ENCODE measurements at places on chromosomes 3 and 15. TPM values are rescaled to one million over a fixed set of nuclear protein-coding genes. Genes with fewer than 3 reads are reported as not detected.

DNA sequence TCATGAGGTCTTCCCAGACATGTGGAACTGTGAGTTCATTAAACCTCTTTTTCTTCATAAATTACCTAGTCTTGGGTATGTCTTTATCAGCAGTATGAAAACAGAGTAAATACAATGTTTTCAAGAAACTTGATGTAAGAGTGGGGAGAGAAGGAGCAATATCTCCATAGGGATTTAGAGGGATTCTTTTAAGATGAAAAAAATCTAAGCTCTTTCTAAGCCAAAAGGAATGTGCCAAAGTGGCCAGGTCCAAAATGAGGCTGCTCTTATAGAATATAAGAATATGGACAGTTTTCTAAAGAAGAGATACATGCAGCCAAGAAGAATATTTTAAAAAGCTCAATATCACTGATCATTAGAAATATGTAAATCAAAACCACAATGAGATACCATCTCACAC is 23.9 kb upstream of the RYK start:
- no peak for DNase-seq

DNA sequence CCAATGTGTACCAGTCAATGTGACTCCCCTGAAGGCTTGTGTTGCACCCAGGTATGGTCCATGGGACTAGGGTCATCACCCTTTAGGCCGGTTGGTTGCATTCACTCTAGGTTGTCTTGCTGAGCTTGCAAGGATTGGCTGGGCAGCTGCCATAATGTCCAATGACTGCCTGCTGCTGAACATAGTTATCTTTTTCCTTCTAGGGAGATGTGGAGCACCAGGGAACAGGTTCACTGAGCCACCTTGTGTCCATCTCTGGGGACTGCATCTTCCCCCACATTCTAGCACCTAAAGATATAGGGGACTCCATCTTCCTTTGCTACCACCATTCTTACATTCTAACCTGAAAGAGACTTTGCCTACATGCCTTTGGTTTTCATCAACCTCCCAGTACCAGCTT is 580.4 kb upstream of the TBL1XR1 start:
- no peak for DNase-seq

- DNase-seq = no peak
These were observed 740 bp downstream of the MAGI1 start for GRCh38 chr3:66037986-66038369.

DNA sequence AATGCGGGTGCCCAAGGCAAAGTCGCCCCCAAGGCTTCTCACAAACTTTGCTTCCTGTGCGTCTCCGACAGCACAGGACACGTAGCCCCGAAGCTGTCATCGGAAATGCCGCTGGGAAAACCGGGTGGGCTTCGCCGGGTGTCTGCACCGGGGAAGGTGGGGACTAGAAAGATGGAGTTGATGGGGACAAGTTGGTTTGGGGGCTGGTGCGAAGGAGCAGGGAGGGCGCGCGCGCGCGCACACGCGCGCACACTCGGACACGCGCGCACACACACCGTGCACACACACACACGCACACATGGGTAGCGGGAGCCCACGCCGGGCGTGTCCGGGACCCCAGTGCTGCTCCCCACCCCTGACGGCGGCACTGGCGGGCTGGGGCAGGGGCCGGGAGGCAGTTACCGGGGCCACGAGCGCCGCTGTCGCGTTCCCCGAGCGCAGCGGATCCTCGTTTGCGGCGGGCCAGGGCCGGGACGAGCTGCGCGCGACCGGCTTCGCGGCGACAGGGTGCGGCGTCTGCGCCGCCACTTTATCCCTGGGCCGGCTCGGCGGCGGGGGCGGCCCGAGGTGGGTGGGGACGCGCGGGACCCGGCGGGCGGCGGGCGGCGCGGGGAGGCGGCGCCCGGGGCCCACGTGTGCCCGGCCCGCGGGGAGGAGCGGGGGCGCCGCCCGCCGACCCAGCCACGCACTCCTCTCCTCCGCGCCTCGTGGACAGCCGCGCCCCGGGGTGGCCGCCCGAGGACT is 539 bp upstream of the MGLL start:
- DNase-seq = peak; percentile 76

DNA sequence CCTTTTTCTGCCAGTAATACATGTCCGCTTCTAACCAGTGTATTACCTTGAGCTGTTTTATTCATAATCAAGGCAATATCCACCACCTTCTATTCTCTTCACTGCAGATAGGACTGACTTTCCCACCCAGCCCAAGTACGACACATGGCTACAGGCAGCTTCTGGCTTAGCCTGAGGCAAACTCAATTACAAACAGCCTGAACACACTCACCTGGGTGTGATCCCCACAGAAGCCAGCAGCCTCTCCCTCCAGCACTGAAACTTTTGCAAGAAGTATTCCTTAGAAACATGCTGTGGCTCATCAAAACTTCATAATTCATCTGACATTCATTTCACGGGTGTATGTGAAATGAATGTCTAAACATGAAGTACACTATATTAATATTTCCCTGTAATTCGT is 13.5 kb upstream of the KCNMB3 start:
- no peak for DNase-seq

- no peak for DNase-seq
These were observed 208.4 kb downstream of the TP63 start for GRCh38 chr3:189839576-189839975.

Gene ADAMTS7
- 21.3 TPM for polyA plus RNA-seq

Gene ZDHHC23
- polyA plus RNA-seq = 1.4 TPM

GRCh38 chr3:172476347-172476746 is 28.1 kb upstream of the GHSR start:
- DNase-seq = no peak

- DNase-seq = peak; percentile 9
These were observed 985 bp downstream of the LCMT2 start for GRCh38 chr15:43329217-43329959.

DNA sequence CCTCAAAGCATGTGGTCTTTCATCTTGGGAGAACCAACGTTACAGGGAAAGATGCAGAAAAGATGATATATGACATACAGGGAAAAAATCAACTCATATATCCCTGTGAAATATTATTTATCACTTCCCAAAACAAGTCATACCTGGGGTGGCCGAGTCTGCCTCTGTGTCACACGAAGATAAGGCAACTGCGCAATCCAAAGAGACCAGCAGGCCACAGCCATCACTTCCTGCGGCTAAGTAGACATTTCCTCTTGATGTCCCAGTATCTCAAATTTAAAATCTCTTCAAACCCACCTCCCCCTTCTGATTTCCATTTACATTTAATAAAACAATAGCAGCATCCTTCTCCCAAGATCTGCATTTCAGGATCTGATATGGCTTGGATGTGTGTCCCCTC is 71.5 kb downstream of the IGF2BP2 start:
- no peak for DNase-seq

GRCh38 chr3:66532160-66532587 is 31.4 kb upstream of the LRIG1 start:
- DNase-seq = no peak

GRCh38 chr3:170868577-170869238 is 1.3 kb downstream of the RPL22L1 start:
- DNase-seq = no peak

Gene SHC4
- polyA plus RNA-seq = 2.2 TPM

Gene EHHADH
- polyA plus RNA-seq = 3.0 TPM

Gene NOX5
- polyA plus RNA-seq = 0.40 TPM

- peak; percentile 11 for DNase-seq
These were observed 86.5 kb upstream of the FOXB1 start for GRCh38 chr15:59917504-59918157.

DNA sequence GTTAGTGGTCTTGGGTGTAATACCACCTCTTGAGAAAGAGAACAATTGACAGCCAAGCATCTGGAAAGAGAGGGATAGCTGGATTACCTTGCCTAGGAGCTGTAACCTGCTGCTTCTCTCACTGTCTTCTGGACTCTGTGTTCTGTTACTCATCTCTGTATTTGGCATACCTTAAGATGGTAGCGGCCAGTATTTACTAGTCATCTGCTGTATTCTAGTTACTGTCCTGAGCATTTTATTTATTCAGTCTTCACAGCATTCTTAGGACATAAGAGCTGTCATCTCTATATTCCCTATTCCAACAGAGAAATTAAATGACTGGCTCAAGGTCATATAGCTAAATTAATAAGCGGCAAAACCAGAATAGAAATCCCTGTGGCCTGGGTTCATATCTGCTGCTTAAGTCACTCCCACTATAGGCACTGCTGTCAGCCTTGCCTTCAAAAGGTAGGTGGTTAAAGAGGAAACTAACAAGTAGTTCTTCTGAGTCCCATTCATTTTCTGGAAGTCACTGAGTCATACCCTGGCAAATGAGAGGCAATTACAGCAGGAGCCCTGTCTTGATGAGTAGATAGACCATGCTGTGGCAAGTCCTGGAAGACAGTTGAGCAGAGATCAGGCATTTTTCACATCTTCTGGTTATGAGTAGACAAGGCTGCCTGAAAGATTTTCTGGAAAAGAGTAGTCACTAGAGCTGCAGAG is 68.2 kb downstream of the RAB7A start:
- DNase-seq = peak; percentile 66

Gene TMCO5A
- polyA plus RNA-seq = not detected

DNA sequence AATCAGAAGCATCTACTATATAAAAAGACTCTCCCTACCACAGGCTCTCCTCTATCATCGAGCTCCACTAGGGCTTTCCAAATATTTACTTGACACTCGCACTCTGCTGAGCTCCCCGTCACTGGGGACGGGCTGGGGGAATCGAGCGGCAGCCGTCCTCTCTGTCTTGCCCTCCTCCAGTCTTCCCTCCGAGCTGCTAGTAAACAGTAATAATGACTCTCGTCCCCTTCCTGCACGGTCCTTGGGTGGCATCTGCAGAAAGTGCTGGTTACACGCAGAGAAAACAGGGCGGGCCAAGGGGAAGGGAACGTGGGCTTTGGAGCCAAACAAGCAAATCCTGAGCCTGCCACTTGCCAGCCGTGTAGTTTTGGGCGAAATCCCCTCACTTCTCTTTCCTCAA is 96.6 kb downstream of the LRIG1 start:
- DNase-seq = no peak

Gene RTP3
- polyA plus RNA-seq = not detected

DNA sequence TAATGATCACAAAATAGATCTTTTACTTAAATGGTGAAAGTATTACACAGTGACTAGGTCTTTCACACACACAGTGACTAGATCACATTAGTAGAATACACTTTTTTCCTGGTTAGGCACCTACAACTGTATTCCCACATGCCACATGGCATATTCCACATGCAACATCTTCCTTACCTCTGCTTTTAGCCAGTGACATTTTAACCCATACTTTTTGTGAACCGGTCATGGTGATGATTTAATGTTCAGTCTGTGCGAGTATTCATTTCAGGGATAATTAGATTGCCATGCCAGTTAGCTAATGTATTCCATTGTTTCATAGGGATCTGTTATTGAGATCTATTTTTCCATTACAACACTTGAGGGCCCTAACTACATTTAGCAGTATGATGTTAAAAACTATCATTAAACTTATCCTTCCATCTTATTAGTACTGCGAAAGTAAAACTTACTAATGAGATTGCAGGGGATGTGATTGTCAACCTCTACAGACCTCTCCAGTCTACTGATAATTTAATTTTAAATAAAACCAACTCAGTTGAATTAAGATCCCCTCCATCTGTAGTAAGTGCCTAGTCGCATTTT is 28.3 kb downstream of the TSEN2 start:
- no peak for DNase-seq

DNA sequence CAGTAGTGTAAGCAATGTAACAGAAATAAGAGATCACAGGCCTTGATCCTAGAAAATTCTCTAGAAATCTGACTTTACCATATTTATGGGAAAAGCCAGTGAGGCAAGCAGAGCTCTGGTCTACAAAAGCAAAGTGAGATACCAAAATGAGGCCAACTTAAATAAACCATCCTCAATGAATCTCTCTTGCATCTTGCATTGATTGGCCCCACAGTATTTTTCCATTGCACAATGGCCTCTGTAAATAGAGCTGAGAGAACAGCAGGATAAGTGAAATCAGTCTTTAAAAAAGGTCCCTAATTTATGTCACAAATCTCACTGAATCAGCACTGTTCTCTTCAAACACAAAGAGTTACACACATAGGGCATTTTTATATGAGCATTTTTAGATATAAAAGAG is 8.9 kb downstream of the CFAP20DC start:
- DNase-seq = no peak

DNA sequence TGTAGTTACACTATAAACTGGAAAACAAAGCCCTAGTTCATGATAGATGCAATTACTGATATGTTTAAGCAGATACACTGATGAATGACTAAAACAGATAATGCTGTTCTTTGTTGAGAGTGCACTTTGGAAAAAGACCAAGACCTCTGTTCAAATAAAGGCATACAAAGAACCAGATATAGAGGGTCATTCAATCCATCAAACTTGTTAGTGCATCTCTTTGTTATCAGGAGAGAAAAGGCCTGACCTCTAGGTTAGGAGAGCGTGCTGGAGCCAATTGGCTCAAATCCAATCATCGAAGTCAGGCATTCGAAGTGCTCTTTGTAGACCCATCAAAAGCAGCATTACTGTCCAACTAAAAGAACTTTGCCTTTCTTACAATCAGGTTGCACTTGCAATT is 124.2 kb downstream of the TFG start:
- no peak for DNase-seq

DNA sequence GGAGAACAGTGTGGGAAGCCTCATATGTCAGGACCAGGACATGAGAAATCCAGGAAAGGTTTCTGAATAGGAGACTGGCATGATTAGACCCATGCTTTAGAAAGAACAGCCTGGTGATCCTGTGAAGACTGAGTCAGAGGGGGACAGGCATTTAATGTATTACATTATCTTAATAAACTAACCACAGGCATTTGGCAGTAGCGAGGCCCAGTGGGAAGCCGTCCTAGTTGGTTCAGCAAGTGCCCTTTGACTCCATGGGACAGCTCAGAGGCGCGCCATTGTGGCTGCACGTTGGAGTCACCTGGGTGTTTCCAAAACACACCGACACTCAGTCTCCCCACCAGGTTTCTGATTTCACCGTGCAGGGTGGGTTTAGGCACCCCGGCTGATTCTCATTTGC is 90.5 kb upstream of the DGKG start:
- no peak for DNase-seq

GRCh38 chr3:177771780-177772179 is 574.5 kb upstream of the TBL1XR1 start:
- DNase-seq = no peak

Gene GPR160
- 3.8 TPM for polyA plus RNA-seq

DNA sequence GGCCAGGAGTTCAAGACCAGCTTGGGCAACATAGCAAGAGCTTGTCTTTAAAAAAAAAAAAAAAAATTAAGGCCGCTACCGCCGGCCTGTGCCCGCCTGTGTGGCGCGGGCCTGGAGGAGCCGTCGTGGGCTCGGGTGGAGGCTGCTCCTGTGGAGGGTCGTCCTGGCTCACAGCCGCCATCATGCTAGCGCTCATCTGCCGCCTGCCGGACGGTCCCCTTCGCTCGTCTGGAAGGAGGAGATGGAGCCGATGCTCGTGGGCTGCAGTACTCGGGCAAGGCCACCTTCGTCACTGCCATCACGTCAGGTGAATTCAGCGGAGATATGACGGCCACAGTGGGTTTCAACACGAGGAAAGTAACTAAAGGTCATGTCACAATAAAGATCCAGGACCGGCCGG is 37.4 kb downstream of the TFRC start:
- no peak for DNase-seq

GRCh38 chr3:184710870-184711492 is 883 bp downstream of the MAGEF1 start:
- DNase-seq = peak; percentile 49

GRCh38 chr15:80620931-80621330 is 74.2 kb upstream of the ABHD17C start:
- no peak for DNase-seq

Gene MINAR1
- polyA plus RNA-seq = 2.1 TPM

GRCh38 chr15:57573151-57573550 is 18.6 kb upstream of the MYZAP start:
- no peak for DNase-seq

- DNase-seq = no peak
These were observed 330.8 kb upstream of the DPH6 start for GRCh38 chr15:35876762-35877161.
